NCI-H1930 (cell line): ENCODE measurements at places on chromosomes 1 and 21.

DNA sequence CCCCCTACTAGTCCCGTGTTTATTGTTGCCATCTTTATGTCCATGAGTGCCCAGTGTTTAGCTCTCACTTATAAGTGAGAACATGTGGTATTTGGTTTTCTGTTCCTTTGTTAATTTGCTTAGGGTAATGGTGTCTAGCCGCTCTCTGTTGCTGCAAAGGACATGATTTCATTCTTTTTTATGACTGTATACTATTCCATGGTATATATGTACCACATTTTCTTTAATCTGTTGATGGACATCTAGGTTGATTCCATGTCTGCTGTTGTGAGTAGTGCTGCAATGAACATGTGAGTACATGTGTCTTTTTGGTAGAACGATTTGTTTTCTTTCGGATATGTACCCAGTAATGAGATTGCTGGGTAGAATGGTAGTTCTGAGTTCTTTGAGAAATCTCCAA, 44.2 kb upstream of the METTL18 start:
- DNase-seq, result no peak

GRCh38 chr1:155744711-155745283, 55.9 kb downstream of the DAP3 start:
- no peak for DNase-seq

GRCh38 chr21:45983981-45984551, 2.5 kb downstream of the COL6A1 start:
- DNase-seq, result no peak

DNA sequence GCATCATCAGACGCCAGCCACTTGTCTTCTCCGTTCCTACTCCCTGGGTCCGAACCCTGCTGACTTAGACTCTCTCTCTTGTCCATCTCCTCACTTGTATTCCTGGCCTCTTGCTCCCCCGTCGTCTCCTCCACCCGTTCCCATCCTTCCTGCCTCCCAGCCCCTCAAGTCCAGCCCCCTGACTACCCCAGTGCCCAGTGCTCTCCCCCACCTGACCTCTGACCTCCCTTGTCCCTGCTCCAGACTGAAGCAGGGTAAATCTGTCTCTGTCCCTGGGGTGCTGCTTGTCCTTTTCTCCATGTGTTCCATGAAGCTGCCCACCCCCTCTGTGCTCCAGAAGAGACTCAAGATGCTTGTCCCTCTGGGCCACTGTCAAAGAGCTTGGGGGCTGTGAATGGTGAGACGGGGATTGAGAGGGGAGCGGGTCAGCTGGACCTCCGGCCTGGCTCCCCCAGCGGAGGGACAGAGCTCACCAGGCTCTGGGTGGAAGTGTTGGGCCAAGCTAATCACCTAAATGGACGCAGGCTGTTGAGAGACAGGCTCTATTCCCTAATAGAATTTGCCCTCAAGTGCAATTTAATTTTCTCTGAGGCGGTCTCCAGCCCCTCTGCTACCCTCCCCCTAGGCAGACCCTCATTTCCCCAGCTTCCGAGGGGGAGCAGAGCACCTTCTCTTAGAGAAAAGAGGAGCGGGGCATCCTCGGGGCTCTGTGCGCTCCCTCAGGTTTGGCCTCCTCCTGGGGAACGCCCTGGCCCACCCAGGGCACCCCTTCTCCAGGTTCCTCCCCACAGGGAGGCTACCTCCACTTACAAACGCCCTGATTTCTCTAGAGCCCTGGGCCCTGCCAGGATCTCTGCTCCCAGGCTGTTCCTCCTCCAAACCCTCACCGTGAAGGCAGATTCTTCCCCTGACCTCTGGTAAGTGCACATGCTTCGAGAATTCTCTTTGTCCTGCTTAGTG, 11.0 kb upstream of the LHX4 start:
- no peak for DNase-seq

GRCh38 chr1:53044926-53045325, 17.1 kb upstream of the PODN start:
- DNase-seq, result no peak

DNA sequence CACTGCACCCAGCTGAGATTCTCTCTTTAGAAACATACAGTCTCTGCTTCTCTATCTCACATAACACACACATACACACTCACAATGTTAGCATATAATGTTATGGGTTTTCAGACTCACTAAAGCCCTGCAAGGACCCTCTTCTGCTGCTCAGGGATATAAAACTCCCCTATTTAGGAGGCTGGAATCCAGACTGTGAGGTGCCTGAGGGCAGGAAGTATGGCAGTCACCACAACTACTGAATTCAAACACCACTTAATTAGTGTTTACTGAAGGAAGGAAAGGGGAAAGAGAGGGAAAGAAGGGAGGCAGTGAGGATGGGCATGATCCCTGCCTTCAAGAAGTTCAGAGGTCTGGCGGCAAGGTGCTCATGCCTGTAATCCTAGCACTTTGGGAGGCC, 7.8 kb upstream of the CDK18 start:
- no peak for DNase-seq

- no peak for DNase-seq
These were observed 98.3 kb upstream of the SLC2A1 start for GRCh38 chr1:43056981-43057391.

- no peak for DNase-seq
These were observed 99.5 kb downstream of the MAN1A2 start for GRCh38 chr1:117466761-117467160.

GRCh38 chr1:59139396-59139795, 157.5 kb upstream of the FGGY start:
- DNase-seq, result no peak

- no peak for DNase-seq
These were observed 23.3 kb downstream of the KCNN3 start for GRCh38 chr1:154846565-154847442.

GRCh38 chr1:94094469-94095111, 26.4 kb downstream of the ABCA4 start:
- no peak for DNase-seq
